ENCODE measurements at places on chromosomes 5 and 9.

GRCh38 chr5:139388198-139388821, 1.4 kb downstream of the MZB1 start:
- DNase-seq: no peak

DNA sequence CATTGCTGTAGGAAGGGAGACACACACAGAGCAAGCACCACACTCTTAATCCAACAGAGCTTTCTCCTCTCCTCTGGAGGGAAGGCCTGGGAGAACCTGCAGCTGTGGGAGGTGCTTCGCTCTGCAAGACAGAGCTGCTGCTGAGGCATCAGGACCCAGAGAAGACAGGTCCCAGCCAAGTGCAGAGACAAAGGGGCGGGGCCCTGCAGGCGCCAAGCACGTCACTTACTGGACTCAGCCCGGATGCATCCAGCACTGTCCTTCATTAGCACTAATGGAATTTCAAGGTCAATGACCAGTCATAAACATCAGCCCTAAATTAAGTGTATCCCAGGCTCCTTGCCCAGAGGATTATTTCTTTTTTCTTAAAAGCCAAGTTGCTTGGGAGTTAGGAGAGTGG, 337.1 kb upstream of the PANK3 start:
- no peak for DNase-seq

DNA sequence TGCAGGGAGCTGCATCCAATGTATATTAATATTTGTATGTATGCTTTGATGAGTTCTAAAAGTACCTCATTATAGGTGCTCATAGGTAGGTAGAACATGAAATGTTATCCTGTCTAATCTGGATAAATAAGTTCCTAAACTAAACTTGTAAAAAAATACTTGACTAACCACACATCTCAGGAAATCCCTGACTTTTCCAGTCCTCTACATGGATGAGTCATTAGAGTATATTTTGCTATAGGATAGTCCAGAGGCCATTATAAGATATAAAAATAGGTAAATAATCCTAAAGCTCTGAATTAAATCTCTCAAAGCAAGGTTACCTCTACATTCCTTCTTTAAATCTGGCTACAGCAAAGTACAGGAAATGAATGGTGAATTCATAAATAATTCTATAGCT, 404.3 kb downstream of the RAB3C start:
- no peak for DNase-seq

DNA sequence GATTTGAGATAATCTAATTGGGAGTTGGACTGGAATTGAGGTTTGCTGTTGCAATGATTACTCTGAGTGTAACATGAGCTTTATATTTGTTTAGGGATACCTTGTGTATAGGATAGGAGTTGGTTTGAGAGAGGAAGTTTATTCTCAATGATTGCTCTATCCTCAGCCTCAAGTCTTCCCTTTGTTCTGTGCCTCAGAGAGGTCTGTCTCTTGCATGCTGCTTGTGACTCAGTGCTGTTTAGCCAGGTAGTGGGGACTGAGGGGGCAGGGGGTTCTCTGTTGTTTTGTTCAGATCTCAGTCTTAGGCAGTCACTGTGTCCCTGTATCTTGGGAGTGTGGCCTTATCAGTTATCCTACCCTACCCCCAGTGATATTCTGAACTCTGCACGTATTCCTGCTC, 192.1 kb downstream of the SPATA31D1 start:
- DNase-seq: no peak

DNA sequence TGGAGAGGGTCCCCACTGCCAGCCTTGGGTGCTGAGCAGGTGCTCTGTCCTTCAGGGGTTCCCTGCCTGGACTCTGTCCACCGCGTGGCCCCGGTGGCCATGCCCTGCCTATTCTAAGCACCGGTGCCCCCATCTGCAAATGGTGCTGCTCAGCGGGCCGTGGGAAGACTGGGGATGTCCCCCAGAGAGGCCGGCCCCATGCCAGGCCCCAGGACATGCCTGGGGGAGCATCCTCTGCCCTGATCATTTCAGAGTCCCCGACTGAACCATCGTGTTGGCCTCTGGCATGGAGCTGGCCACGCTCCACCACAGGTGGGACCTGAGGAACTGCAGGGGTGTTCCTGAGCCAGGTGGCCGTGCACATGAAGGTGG, 64.7 kb downstream of the RXRA start:
- DNase-seq: no peak

GRCh38 chr5:31692561-31693221, 53.8 kb downstream of the PDZD2 start:
- no peak for DNase-seq

DNA sequence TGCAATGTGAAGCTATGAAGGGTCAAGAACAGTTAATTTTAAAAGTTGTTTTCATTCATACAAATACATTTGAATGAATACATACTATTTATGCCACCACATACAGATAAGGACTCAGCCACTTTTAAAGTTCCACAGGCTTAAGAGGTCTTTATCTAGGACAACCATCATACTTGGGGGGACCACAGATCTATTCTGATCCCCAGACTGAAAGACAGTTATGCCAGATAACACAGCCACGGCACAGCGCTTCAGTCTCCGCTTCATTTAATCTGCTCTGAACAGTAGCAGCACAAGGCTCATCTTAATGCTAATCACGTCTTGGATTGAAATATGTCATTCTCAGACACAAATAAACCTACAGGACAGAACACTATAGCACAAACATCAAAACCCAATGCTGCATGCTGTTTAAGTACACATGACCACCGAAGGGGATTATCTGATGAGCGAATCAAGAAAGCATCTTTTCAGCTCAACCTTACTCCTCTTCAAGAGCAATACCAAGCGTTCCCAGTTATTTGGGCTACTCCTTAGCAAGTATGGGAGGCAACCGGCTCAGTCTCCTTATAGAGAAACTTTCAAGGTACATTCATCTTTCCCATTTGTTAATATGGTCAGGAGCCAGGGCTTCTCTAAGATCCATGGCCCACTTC, 33.3 kb downstream of the PUM3 start:
- no peak for DNase-seq

DNA sequence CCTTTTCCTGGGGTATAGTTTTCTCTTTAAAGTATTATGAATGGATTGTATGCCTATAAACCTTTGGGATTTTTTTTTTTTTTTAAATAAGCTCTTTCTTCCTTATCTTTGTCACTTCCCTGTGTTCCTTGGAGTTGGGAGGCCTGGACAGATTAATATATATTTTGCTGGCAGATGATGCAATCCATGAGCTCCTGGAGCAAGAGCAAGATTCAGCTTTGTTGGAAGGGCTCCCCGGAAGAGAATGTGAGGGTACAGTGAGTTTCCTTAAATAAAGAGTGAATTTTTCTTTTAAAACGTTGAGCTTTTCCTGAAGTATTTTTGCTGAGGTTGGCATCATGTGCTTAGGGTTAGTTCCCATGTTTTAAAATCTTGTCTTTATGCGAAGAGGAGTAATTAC, 98.7 kb upstream of the SLC28A3 start:
- DNase-seq: no peak

DNA sequence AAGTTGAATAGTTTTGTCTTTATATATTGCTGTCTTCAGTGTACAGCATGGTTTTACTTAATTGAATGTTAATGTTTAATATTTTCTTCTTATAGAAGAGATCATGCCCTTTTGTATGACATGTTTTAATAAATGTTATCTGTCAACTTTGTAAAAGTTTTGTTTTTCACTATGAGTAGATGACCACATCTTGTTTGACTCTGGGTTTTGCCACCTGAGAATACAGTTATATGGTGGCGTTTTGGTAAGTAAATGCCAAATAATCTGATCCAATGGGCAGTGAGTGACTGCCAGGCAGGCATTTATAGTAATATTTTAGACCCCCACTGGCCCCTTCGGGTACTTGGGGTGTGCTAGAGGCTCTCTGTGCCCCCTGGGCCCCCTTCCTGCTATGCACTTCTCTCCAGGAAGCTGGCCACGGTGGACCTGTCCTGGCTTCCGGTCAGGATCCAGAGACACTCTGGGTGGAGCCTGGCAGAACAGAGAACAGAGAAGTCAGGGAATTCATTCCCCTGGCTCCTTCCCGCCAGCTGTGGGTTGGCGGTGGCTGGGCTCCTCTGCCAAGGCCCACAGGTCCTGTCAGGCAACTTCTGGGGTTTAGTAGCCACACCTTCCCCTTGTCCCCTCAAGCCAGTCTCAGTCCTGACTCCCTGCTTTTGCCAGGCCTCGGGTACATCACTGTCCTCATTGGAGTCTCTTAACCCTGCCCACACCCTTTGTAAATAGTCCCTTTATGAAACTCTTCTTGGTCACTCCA, 22.2 kb upstream of the ZBTB34 start:
- DNase-seq: no peak

- peak; percentile 72 for DNase-seq
Measured at GRCh38 chr9:129235931-129236331, 57.9 kb upstream of the IER5L start.

DNA sequence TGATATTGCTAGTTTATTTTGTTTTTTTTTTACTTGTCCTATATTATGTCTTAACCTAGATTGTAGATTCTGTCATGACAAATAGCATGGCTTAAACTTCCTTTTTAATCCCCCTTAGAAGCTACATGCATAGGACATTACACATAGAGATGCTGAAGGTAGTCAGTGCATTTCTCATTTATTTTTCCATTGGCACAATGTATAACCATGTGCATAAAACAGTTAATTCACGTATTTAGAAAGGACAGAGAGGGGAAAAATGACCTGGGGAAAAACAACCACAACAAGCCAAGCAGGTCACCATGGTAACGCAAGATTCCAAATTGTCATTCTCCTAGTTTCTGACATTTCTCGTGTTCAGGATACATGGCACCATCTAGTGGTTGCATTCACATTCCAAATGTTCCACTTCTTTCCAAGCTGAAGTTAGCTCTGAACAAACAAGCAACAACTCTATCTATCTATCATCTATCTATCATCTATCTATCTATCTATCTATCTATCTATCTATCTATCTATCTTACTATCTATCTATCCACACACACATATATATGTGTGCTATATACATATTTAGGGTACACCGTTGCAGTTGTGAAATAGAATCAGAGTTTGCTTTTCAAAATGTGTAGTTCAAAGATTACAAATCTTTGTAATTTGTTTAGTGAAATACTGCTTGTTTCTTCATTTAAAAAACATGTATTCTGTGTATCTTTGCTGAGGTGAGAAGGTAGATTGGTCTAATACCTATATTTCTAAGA, 487.2 kb upstream of the ST8SIA4 start:
- DNase-seq: no peak

DNA sequence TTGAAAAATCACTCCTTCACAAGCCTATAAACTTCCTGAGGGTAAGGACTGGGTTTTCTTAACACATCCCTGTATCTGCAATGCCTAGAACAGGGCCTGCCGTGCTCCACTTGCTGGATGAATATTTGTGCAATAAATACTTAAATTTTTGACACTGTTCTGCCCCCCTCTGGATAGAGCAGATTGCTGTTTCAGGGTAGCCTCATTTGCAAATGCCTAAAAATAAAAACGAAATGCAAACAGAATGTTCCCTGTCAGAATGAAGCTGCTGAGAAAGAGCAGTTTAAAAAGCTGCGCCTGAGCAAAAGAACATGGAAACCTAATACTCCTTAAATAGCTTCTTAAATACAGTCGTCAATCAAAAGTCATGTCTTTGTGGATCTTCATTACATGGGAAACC, 385.3 kb downstream of the PRELID2 start:
- no peak for DNase-seq

DNA sequence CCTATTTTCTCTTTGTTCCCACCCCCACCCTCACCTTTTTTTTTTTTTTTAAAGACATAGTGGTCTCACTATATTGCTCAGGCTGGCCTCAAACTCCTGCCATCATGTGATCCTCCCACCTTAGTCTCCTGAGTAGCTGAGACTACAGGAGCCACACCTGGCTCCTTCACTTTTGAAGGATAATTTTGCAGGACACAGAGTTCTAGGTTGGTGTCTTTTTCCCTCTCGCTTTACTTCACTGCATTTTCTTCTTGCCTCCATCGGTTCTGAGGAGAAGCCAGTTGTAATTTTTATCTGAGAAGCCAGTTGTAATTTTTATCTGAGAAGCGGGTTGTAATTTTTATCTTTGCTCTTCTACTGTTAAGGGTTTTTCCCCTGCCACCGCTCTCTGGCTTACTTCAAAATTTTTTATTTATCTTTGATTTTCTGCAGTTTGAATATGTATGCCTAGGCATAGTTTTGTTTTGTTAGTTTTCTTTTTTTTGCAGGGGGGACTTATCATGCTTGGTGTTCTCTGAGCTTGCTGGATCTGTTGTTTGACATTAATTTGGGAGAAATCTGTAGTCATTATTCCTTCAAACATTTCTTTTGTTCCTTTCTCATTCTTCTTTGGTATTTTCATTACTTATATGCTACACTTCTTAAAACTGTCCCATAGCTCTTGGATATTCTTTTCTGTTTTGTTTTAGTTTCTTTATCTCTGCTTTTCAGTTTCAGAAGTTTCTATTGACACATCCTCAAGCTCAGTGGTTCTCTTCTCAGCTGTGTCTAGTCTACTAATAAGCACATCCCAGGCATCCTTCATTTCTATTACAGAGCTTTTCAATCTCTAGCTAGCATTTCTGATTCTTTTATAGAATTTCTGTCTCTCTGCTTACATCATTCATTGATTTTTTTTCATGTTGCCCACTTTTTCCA, 148.2 kb upstream of the CHD1 start:
- no peak for DNase-seq

DNA sequence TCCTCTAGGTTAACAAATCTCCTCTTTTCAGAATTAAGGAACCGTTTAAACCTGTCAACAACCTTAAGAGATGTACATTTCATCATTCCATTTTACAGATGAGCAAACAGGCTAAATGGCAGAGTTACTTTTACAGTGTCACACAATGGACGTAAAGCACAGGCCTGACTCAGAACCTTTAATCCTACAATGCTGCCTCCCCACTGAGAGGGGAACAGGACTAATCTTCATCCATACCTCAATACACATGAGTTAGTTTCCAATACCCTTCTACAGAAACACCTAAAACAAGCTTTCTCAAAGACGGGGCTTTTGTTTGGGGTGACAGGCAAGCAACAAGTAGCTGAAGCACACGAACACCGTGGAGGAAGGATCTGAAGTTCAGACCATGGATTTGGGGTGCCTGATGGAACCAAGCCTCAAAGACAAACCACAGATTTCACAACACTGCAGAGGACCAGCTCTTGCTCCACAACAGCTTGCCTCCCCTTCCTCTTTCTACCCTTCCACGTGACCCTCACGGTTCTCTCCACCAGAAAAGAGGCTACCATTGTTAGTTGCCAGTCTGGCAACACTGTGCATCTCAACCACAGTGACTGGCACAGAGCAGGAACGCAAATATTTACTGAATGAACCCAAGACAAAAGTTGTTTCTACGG, 1.8 kb downstream of the RNF130 start:
- no peak for DNase-seq

Measured in activated CD8-positive, alpha-beta memory T cell treated with anti-CD3 and anti-CD28 coated beads, Interleukin-2, amount 50 U/mL, for 48 hours (primary cell).